Colonic mucosa (tissue), 4 donors: ENCODE measurements at places on chromosomes 12 and 14. TPM values are rescaled to one million over a fixed set of nuclear protein-coding genes. Genes with fewer than 3 reads are reported as not detected.

Gene OTOGL
- 0.27 TPM for total RNA-seq

Gene KRT8
- 4,207 TPM for total RNA-seq

DNA sequence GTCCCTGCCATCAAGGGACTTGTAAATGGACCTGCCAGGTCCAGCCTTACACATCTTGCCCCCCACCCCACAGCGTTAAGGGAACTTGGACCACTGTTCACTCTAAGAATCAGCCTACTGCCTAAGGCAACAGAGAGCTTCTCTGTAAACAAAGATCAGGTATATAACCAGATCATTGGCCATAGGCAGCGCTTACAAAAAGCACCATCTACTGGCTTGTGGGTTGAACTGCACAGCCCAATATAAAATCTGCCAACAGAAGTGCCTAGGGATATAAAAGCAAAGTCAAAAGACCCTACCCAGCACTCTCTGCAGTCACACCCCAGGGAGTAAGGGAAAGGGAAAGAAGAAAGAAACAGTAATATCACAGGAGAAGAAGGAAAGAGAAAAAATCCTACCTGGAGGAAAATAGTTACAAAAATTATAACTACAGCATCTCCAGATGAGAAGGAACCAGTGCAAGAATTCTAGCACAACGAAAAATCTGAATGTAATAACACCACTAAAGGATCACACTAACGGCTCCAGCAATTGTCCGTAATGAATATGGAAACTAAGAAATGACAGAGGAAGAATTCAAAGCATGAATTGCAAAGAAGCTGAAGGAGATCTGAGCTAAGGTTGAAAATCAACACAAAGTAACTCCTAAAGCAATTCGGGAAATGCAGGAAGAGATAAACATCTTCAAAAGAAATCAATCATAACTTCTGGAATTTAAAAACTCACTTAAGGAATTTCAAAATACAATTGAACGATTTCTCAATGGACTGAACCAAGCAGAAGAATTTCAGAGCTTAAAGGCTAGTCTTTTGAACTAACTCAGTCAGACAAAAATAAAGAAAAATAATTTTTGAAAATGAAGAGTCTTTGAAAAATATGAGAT lies 95.2 kb upstream of the PCED1B start:
- no peaks in the 10 kb centered on the region for H3K36me3 ChIP-seq
- H3K27me3 ChIP-seq: no peaks in the 10 kb centered on the region
- no peaks in the 10 kb centered on the region for H3K4me1 ChIP-seq
- no peak overlapping the region for H3K4me3 ChIP-seq
- H3K27ac ChIP-seq: no peak overlapping the region

- H3K4me3 ChIP-seq: no peak overlapping the region
- no peaks in the 10 kb centered on the region for H3K4me1 ChIP-seq
Observed at GRCh38 chr12:31234955-31235867, 90.7 kb downstream of the SINHCAF start.

DNA sequence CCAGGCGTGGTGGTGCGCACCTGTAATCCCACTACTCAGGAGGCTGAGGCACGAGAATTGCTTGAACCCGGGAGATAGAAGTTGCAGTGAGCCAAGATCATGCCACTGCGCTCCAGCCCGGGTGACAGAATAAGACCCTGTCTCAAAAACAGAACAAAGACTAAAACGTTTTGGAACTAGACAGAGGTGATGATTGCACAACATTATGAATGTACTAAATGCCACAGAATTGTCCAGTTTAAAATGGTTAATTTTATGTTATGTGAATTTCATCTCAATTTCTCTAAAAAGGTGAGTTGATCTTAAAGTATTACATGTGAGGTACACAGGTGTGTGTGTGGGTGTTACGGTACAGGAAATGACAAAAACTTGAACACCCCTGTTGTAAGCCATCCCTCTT lies 16.5 kb downstream of the P2RX4 start:
- H3K27me3 ChIP-seq: no peaks in the 10 kb centered on the region
- H3K4me3 ChIP-seq: no peak overlapping the region
- DNase-seq: no peak
- H3K27ac ChIP-seq: no peak overlapping the region
- H3K36me3 ChIP-seq: no peaks in the 10 kb centered on the region

Gene BMP4
- total RNA-seq: 11.7 TPM

DNA sequence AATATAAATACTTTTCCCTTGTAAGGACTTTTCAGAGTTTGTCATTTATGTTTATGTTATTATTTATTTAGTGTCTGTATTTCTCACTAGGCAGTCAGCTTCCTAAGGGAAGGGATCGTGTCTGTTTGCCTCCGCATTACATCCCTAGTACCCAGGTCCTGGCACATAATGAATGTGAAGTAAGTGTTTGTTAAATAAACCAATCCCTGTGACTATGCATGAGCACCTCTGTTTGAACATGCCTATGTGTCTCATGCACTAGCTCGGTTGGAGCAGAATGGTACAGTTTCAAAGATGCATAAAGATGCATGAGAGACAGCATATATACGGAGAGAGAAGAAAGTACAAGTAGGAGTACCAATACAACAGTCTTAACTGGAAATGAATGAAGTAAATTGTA lies 99.3 kb downstream of the KIF21A start:
- no peak overlapping the region for H3K27ac ChIP-seq
- H3K4me1 ChIP-seq: no peaks in the 10 kb centered on the region
- no peak for DNase-seq
- no peaks in the 10 kb centered on the region for H3K36me3 ChIP-seq

GRCh38 chr12:108374596-108375320 lies 35.6 kb upstream of the CMKLR1 start:
- no peak for DNase-seq
- no peaks in the 10 kb centered on the region for H3K4me1 ChIP-seq
- H3K36me3 ChIP-seq: no peaks in the 10 kb centered on the region
